ENCODE measurements at places on chromosomes 1 and 21. TPM values are rescaled to one million over a fixed set of nuclear protein-coding genes. Genes with fewer than 3 reads are reported as not detected.

The RPE65 gene
- total RNA-seq, result not detected

The PROK1 gene
- total RNA-seq, result not detected

The PGLYRP3 gene
- not detected for total RNA-seq

The TMIGD3 gene
- total RNA-seq, result not detected

The KCNH1 gene
- 0.14 TPM for total RNA-seq
